Thymus (tissue), 14 donors: ENCODE measurements at places on chromosomes 5 and 9. TPM values are rescaled to one million over a fixed set of nuclear protein-coding genes. Genes with fewer than 3 reads are reported as not detected.
A peak's percentile ranks its signal among the peaks of the same experiment; 100 is the strongest.

- DNase-seq, result no peak
Observed at GRCh38 chr9:93467462-93467861, 14.1 kb upstream of the FAM120AOS start.

GRCh38 chr9:118269623-118270022 is 565.4 kb downstream of the TLR4 start:
- DNase-seq, result no peak

DNA sequence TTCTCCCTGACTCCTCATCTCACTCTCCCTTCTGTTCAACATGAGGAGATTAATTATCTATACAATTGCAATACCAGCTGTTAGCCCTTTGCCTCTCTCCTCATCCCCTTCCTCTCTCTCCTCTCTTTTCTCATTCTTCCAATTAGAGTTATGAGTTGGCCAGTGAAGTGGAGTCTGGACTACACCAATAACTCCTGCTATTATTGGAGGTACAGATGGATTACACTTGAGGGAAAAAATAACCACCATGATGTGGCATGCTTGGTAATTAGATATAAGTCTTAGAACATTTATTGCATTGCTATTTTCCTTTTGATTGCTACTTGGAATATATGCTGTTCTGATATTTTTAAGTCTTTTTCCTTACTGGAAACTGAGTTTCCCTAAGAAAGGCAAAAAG is 159.2 kb downstream of the FRMD3 start:
- no peak for DNase-seq

- DNase-seq, result no peak
Observed at GRCh38 chr5:75482482-75482881, 28.9 kb downstream of the CERT1 start.

GRCh38 chr5:165457859-165458481 is 1952.6 kb downstream of the MAT2B start:
- peak; percentile 1 for DNase-seq

DNA sequence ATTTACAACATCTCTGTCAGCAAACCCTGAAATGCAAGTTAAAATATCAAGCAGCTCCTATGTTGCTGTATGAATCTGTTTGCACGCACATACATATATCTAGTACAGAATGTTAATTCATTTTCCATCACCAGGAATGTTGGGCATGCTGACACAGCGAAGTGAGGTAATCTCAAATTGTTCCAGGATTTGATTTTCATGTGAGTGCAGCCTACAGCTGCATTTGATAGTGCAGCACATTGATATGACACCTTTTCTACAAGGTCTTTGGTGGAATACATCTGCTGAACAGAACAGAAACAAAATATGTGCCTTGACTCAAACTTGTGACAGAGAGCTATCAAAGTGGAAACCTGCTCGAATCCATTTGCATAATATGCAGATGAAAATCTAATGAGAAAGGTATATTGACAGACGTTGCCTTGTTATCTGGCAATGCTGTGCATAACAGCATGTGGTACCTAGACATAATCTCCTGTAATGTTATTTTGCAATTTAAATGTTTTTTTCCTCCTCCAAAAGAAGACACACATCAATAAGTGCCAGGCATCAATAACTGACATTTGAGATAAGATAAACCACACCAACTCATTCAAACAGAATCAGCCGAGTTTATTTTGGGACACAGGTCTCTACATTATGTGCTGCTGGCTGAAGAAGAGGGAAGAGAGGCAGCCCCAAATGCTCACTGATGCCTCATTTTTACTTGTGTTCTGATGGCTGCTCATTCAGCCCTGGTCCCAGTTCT is 512.2 kb downstream of the ZNF608 start:
- no peak for DNase-seq

GRCh38 chr9:81538890-81539289 is 150.5 kb downstream of the TLE1 start:
- DNase-seq, result no peak

DNA sequence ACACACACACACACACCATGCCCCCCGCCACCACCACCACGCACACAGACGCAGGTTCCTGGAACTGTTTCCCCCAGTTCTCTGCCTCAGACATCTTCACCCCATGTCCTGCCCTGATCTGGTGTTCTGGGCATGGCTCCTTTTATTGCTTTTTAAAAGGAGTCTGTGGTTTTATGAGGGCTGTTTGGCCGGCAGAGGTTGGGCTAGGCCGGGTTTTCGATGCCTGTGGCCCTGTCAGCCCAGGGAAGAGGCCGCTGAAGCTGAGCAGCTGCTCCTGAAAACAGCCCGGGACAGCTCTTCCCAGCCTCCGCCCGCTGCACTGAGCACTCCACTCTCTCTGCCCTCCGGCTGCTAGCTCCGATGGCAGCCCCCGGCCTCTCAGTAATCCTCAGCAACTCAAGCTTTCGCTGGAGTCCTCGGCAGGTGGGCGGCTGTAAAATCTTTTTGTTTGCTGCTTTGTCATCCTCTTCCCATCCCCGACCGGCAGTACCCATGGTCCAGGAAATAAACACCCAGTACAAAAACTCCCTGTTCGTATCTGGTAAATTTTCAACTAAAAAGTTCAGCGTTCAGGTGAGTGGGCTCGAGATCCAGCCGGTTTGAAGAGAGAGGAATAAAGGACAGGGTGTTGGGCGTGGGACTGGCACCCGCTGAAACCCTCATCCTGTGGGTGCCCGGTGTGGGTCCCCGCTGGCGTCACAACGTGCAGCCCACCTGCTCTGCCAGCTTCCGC is 103.0 kb upstream of the ERCC6L2 start:
- no peak for DNase-seq

- DNase-seq, result no peak
Observed at GRCh38 chr5:65055938-65056337, 287.2 kb downstream of the CWC27 start.

DNA sequence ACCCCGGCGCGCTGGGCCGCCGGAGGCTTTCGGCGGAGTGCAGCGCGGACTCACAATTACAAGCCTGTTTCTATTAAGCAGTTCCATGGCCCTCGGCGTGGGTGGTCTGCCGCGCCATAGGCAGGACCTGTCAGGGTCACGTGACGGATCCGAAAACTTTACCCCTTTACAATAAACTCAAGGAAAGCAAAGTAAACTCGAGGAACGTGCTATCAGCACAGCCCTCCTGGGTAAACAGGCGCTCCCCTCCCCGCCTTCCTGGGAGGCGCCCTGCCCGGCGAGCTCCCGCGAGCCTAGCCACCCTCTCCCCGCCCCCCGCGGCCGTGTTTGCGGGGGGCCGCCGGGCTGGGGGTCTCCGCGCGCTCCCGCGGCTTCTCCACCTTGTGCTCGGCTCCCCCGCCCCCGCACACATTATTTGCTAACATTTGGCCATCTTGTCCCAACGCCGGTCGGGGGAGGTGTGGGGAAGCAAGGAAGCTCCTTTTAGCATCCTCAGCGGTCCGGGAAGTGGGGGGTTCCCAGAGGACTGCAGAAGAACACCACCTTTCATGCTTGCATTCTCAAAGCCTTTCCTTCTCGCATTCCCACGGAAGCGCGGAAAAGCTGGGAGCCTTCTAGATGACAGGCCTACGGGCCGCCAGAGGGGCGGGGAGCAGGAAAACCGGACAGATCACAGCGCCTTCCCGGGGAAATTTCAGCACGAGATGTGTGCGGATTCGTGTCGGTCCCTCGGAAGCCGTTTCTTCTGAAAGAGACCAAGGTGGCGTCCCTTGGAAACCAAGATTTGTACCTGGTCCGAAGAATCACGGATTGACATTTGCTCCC is at the start of gene PTCH1:
PTCH1 (minus strand) TSS at position 238 of the 825 bp plus-strand sequence.
- DNase-seq, result no peak

DNA sequence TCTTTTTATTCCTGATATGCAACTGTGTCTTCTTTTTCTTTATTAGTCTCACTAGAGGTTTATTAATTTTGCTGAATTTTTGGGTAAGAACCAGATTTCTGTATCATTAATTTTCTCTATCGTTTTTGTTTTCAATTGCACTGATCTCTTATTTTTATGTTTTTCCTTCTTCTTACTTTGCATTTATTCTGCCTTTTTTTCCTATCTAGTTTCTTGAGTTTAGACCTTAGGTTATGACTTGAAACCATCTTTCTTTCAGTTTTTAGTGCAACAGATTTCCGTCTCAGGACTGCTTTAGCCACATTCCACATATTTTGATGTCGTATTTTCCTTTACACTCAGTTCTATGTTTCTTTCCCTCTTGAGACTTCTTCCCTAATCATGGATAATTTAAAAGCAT is 56.6 kb downstream of the IARS1 start:
- DNase-seq, result no peak

GRCh38 chr9:88303721-88304451 is 84.4 kb upstream of the SPIN1 start:
- no peak for DNase-seq

GRCh38 chr9:5846501-5846921 is 13.6 kb upstream of the ERMP1 start:
- no peak for DNase-seq

- no peak for DNase-seq
Observed at GRCh38 chr9:132586830-132587591, 4.6 kb downstream of the BARHL1 start.

GRCh38 chr5:133450286-133450685 is 162.1 kb downstream of the FSTL4 start:
- no peak for DNase-seq

- no peak for DNase-seq
Observed at GRCh38 chr5:153400931-153401330, 89.5 kb upstream of the GRIA1 start.

DNA sequence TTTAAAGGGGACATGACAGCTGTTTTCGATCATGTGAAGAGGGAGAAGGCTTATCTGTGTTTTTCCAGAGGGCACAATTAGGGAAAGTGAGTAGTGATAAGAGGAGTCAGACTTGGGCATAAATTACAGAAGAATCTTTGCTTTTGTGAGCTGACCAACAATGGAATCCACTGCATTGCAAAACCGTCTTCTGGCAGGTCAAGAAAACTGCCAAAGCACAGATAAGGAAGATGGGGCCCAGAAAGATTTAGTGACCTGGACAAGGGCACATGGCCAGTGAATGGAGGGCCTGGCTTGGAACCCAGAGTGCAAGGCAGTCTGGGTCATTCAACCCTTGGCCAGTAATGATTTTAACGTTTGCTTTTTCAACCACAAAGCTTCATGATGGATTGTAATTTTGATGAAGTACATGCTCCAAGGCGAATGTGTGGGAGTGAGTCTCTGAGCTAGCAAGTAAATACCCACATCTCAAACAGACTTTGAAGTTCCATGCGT is 153.2 kb upstream of the MAST4 start:
- DNase-seq, result no peak

- DNase-seq, result no peak
Observed at GRCh38 chr5:142902186-142902965, 132.2 kb downstream of the ARHGAP26 start.

GRCh38 chr9:101848485-101848919 is 110.1 kb upstream of the GRIN3A start:
- DNase-seq, result no peak

- DNase-seq, result no peak
Observed at GRCh38 chr9:84129529-84129928, 148.9 kb downstream of the RMI1 start.

GRCh38 chr5:132692632-132692967 is 18.8 kb downstream of the IL4 start:
- no peak for DNase-seq

- no peak for DNase-seq
Observed at GRCh38 chr5:150272531-150272930, 17.0 kb downstream of the CAMK2A start.

DNA sequence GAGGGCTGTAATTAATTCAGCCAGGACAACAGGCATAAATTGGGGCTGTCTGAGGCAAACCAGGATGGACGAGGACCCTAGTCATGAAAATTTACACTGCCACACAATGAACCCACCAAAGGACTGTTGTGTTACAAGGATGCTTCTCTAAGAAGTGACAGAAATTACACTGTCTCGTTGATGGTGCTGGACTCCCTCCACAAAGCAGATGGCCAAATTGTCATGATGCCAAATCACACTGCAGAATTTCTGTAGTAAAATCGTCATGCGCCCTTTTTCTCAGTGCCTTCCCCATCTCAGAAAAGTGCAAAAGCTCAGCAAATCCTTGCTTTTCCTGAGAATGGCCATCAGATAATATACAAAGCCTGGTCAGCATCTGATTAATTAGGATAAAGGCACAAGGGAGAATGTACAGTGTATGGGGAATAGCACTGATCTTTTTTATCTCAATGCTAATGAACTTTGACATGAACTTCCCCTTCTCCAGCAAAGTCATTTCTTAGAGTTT is 545.8 kb downstream of the CSNK1G3 start:
- no peak for DNase-seq

GRCh38 chr9:123373946-123374345 is 17.9 kb downstream of the CRB2 start:
- no peak for DNase-seq

DNA sequence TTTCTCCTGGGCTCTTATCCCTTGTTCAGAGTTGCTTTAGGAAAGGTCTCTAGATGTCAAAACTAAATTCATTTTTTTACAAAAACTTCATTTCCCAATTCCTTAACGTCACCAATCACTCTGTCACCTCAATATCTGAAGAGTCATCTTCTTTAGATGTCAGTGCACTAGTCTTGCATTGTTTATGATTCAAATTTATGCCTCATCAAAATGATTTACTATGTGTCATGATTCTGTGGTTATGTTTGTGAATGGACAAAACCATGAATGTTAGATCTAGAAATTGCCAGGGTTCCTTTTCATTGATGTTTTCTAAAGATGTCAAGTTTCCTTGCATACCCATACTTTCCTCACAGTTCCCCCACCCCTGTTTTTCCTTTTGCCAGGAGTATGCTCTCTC is 21.5 kb downstream of the CWC27 start:
- no peak for DNase-seq

- no peak for DNase-seq
Observed at GRCh38 chr9:94076557-94076956, 7.7 kb upstream of the PTPDC1 start.

DNA sequence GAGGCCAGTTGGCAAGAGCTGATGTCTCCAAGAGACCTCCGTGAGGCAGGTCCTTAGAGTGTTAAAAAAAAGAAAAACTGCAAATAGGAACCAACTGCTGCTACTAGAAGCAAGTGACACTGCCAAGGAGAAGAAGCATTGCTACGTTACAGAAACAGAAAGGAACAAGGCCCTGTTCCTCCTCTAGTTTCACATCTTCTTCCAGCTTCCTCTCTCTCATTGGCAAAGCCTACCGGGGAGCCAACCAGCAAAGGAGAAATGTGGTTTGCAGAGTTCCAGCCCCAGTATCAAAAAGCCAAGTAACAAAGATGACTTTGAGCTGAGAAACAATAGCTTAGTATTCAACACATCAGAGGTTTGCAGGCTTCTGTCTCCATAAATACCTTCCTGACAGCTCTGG is 145.9 kb downstream of the PRELID2 start:
- DNase-seq, result peak; percentile 25

PCDHA9 gene
- not detected for total RNA-seq

HABP4 gene
- total RNA-seq, result 3.4 TPM

ANKRD34B gene
- total RNA-seq, result 0.05 TPM

LCN12 gene
- 4.2 TPM for total RNA-seq

ZDHHC11 gene
- 1.1 TPM for total RNA-seq

ZDHHC21 gene
- total RNA-seq, result 4.8 TPM

SOHLH1 gene
- total RNA-seq, result not detected

GOLGA2 gene
- 18.3 TPM for total RNA-seq

TNFSF8 gene
- total RNA-seq, result 14.7 TPM

OTP gene
- total RNA-seq, result 0.05 TPM

PKD2L2 gene
- total RNA-seq, result not detected

ORM2 gene
- 0.38 TPM for total RNA-seq

KIF12 gene
- total RNA-seq, result 7.8 TPM

UQCRQ gene
- total RNA-seq, result 399 TPM

TLE4 gene
- total RNA-seq, result 26.9 TPM

EQTN gene
- 0.05 TPM for total RNA-seq

RLN2 gene
- 5.2 TPM for total RNA-seq

PCDHGA10 gene
- 0.61 TPM for total RNA-seq

IL33 gene
- 9.3 TPM for total RNA-seq
